Activated CD4-positive, alpha-beta T cell treated with anti-CD3 and anti-CD28 coated beads, Interleukin-2, Interleukin-6, amounts not matched to agents 100 ng/mL and 50 ng/mL, durations not matched to agents 16 hours and 8 hours (primary cell): ENCODE measurements at places on chromosomes 5 and 9.
A peak's percentile ranks its signal among the peaks of the same experiment; 100 is the strongest.

DNA sequence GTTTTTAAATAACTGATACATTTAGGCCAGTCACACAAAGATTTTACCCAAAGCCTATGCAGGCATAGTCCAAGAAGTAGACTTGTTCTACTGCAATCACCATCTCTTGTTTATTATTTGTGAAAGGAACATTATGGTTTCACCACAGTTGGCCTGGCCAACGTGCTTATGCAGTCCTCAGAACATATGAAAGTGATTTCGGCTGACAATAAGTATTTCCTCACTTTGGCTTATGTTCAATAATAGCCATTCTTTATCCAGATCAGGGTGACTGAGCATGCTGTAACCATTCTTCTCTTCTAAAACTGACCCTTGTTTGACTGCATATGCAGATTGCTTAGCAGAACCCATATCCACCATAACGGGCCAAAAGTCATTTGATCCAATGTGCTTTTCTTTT is 76.6 kb upstream of the CCDC152 start:
- DNase-seq, result no peak

GRCh38 chr9:35717132-35717870 is 14.7 kb downstream of the TLN1 start:
- DNase-seq, result no peak

DNA sequence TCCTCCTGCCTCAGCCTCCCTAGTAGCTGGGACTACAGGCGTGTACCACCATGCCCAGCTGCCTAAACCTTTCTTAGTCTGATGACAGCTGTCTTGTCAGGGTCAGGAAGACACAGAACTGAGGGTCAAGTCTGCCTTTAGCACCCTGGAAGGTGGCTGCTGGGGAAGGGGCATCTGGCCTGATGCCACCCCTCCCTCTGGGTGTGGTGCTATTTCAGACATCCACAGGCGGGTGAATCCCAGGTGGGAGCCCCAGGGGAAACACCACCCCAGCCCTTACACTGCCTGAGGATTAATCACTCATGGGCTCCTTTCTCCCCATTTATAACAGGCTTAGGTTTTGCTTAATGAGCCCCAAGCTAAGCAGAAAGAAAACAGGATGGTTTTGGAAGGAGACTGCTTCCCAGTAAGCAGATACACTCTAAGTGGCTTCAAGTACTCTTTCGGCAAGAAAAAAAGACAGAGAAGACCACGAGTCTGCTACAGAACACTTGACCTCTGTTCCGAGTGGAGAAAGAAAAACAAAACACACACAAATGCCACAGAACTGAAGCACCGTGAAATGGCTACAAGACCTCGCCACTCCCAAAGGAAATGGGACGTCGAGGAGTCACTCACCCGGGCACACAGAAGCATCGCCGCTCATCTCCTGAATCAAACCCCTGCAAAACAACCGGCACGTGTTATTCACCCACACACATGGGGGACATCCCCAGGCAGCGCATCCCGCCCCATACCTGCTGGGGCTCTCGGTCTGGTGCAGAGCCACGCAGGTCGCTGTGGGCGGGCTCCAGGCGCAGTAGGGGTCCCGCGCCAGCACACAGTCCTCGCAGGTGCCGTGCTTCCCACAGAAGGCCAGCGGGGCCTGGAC is 62.4 kb downstream of the SECISBP2 start:
- DNase-seq, result no peak

DNA sequence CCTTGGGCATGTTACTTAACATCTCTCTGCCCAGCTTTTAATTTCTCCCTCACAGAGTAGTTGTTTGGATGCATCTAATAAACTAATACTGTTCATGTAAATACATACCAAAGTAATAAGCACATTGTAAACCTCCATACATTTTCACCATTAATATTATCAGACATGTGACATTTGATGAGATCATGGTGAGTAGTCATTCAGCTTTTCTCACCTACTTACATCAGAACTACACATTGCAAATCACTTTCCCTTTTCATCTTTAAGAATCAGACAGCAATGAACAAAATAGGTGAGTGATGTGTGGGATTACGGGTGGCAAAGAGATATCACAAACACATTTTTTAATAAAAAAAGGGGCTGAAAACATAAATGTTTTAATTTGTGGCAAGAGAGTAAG is 89.3 kb downstream of the JAKMIP2 start:
- DNase-seq, result no peak

GRCh38 chr5:62299101-62299500 is 6.9 kb upstream of the KIF2A start:
- no peak for DNase-seq

DNA sequence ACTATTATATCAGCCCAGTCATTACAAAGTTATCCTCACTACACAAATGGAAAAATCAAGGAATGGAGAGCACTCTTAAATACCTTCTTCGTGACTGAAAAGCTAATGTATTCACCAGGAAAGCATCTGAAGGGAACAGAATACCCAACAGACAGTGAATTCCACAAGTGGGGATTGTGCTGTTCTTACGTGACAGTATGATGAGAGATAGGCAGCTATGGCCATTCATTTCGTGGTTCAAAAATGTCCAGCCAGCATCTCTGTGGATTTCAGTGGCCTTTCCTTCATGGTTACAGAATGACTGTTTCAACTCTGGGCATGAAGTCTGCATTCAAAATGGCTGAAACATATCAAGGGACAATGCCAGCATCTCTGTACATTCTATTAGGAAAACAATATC is 323.8 kb downstream of the PRELID2 start:
- DNase-seq, result no peak

- no peak for DNase-seq
These were observed 26.3 kb downstream of the SIL1 start for GRCh38 chr5:139171779-139172404.

DNA sequence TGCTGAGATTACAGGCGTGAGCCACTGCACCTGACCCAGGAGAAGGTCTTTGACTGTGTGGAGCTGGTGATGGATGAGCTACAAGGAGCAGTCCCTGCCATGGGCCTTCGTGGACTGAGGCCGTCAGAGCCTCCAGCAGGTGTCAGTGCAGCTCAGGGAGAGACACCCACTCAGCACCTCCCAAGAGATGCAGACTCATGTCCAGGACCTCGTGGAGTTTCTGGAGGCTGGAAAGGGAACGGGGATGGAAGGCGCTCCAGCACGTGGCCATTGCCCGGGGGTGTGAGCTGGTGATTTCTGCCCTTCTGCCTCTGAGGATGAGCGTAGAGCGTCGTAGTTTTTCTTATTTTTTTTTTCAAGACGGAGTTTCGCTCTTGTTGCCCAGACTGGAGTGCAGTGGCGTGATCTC is 9.5 kb downstream of the TOR4A start:
- DNase-seq, result peak; percentile 41

- DNase-seq, result no peak
These were observed 268.2 kb downstream of the BRINP1 start for GRCh38 chr9:119101048-119101447.

DNA sequence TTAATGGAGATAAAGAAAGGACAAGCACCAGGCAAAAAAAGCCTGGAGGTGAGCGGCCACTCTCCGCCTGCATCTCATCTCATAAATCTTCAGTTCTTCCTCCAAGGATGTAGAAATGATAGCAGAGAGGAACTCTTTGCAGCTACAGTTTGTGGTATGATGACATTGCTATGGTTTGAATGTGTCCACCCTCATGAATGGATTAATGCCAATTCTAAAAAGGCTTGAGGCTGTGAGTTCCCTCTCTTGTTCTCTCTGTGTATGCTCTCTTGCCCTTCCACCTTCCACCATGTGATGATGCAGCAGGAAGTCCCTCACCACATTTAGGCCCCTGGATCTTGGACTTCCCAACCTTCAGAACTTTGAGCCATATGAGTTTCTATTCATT is 126.4 kb downstream of the SPOCK1 start:
- no peak for DNase-seq

DNA sequence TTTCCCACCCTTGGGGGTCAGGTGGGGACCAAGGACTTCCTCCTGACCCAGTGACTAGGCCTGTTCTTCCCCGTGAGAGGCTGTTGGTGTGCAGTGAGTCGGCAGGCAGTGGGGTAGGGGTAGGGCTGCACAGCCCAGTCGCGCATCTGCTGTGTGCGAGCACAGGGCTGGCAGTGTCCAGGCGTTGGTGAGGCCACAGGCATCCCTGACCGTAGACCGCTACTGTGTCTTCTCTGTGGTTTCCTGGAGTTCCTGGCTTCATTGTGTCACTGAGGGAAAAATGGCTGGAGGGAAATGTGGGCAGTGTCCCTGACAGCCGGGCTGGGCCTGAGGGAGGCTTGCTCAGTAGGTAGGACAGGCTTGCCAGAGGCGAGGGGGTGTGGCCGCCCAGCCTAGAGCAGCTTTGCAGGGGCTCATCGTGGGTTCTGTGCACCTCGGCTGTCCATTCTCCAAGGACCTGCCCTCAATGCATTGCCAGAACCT is 95.4 kb downstream of the CACNA1B start:
- DNase-seq, result no peak

GRCh38 chr5:150323092-150323491 is 20.4 kb upstream of the ARSI start:
- DNase-seq, result no peak

DNA sequence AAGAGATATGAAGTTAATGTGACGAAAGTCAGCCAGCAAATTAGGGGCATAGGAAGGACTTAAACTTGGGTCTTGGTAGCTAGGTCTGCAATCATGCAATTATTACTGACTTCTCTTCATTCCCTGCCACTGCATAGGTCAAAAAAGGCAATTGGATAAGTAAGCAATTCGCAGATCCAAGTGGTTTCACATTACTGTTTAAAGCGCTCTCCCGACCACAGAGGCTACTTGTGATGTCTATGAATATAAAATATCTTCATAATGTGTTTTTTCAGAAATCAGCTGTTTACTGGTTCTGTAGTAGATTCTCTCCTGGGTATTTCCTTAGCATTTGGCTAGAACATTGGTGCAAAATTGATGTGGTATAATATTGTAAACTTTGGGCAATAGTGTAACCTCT is 174.7 kb upstream of the PTGER4 start:
- DNase-seq, result no peak

DNA sequence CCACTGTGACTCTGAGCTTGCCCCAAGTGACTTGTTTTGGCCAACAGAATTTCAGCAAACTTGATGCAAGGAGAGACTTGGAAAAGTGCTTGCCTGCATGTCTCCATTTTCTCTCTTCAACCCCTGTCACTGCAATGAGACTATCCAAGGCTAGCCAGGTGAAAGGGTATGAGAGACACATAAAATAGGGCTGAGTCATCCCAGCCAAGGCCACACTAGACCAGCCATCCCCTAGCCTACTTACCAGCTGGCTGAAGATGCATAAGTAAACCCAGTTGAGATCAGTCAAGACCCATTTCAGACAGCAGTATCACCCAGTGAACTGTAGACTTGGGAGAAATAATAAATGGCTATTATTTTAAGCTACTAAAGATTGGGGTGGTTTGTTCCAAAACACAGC is 52.9 kb upstream of the VLDLR start:
- DNase-seq, result no peak
